ENCODE measurements at places on chromosomes 1 and 21.

- DNase-seq, result no peak
These were observed 19.9 kb downstream of the RPL5 start for GRCh38 chr1:92851729-92852128.

GRCh38 chr1:59302297-59302696, 5.4 kb downstream of the FGGY start:
- DNase-seq, result no peak

DNA sequence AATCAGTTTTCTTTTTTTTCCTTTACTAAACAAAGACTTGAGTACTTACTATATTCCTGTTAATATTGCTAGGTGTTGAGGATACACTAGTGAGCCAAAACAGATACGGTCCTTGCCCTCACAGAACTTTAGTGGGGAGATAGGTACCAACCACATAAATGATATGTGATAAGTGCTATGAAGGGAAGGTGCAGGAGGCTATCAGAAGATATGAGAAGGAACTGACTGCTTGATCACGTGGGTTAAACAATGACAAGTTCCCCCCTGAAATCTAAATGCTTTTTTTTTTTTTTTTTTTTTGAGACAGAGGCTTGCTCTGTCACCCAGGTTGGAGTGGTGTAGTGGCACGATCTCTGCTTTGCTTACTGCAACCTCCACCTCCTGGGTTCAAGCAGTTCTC, 25.0 kb downstream of the RBM15 start:
- DNase-seq, result no peak

GRCh38 chr1:37515185-37516034, 844 bp upstream of the MEAF6 start:
- DNase-seq, result no peak

DNA sequence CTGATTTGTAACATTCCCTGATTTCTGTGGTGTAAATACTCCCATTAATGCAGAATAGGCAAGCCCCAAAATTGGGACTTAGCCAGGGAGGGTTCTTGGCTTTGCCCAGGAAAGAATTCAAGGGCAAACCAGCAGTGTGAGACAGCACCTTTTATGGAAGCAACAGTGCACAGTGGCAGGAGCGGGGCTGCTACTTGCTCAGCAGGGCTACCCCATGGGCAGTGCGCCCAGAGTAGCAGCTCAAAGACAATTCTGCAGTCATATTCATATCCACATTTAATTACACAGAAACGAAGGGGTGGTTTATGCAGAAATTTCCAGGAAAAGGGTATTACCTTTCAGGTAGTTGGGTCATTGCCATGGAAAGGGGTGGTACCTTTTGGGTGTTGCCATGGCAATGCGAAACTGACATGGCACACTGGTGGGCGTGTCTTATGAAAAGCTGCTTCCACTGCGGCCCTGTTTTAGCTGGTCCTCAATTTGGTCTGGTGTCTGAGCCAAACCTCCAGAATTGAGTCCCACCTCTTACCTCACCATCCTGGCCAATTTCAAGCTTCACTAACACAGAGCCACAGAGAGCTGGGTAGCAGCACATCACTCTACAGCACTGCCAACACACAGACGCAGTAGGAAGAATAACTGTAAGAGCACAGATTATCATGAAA, 35.9 kb downstream of the FHAD1 start:
- no peak for DNase-seq

DNA sequence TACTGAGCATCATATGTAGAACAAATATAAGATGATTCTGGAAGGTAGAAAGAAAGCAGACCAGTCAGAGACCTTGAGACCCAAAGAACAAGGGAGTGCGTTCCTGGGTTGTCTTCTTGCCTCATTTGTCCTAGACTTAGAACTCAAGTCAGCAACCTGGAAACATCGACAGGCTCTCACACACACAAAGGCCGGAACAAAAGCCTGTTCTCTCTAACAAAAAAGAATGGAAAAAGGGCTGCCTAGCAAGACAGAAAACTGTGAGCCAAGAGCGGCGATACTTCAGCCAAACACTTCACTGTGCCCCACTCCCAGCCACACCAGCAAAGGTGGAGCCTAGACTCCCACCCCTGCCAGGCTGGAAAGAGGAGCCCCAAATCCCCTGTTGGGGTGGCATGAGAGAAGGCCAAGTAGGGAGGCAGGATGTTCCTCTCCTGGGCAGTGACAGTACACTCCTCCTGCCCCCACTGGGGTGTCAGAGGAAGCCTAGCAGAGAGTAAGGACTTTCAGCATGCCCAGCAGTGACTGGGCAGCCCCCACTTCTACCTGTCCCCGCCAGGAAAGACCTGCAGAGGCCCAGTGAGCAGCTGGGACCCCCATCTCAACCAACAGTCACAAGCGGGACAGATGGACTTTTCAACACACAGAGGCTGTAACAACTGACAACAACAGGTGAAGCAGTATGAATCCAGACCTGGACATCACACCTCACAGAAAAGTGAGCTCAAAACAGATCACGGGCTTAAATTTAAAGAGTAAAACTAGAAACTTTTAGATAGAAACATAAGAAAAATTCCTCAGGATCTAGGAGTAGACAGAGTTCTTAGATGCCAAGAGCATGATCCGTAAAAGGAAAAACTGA, 33.0 kb downstream of the MRAP start:
- DNase-seq, result no peak

GRCh38 chr21:38268864-38269575, 12.2 kb downstream of the KCNJ15 start:
- DNase-seq, result no peak

DNA sequence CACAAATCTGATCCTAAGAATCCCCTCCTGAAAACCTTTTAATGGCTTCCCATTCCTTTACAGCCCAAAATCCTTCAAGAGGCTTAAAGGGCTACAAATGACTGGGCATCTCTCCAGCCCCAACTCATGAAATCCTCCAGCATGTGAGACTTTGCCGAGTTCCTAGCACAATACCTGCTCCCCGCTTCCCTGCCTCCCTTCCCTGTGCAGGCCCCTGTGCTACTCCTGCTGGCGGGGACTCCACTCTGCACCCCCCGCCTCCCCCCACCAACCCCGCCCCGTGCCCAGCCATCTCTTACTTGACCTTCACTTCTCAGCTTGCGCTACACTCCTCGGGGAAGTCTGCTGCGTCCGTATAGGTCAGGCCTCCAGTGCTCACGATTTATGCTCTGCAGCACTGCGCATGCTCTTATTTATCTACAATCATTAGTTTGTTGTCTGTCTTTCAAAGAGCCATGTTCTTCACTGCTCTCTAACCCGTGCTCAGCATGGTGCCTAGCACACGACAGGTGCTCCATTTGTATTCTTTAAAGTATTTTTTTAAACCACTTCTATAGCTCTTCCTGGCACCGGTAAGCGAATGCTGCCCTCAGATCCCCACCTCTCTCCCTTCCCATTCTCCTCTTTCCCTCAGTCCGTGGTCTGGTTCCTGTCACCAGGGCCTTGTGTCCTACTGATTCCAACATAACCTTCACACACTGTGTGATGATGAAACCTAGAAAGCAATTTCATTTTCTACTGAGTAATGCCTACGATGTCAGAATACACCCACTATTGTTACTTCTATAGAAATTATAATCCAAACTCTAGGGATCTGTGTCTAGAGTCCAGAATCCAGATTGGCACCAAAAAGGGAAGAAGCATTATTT, 37.5 kb upstream of the PLA2G2C start:
- DNase-seq, result no peak

GRCh38 chr1:230112131-230112701, 45.2 kb downstream of the GALNT2 start:
- DNase-seq, result no peak

DNA sequence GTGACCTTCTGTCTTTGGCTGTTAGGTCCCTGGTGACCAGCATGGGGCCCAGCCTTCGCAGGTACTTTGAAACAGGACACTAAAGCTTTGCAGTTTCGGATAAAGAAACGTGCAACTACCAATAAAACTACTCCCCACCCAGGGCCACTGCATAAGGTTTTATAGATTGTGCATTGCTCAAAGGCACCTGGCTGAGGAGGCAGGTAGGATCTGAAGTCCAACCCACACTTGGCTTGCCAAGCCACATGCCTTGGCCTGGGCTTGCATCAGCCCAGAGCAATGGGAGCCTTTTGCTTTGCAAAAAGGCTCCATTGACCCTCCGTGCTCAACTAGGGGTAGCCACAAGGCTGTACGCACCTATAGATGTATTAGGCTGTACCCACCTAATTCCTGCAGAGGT, 84.4 kb upstream of the SYT6 start:
- no peak for DNase-seq

DNA sequence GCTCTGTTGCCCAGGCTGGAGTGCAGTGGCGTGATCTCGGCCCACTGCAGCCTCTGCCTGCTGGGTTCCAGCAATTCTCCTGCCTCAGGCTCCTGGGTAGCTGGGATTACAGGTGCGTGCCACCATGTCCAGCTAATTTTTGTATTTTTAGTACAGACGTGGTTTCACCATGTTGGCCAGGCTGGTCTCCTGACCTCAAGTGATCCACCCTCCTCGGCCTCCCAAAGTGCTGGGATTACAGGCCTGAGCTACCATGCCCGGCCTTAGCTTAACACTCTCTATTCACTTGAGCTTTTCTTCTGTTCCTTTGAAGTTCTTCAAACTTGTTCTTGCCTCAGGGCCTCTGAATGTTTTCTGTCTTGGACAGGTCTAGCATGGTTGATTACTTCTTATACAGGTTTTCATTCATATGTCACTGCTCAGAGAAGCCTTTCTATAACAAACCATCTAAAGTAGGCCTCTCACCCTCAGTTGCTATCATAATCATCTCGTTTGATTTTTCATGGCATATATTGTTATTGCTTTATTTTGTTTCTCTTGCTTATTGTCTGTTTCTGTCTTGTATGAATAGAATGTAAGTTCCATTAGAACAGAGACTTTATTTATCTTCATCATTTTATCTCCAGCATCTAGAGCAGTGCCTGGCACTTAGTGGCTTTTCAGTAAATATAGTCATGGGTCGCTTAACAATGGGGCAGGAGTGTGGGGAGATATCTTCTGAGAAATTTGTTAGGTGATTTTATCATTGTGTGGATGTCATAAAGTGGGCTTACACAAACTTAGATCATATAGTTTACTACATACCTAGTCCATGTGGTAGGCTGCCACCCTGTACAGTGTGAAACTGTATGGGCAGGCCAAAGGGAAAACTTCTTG, 12.1 kb downstream of the OSBPL9 start:
- DNase-seq, result no peak

DNA sequence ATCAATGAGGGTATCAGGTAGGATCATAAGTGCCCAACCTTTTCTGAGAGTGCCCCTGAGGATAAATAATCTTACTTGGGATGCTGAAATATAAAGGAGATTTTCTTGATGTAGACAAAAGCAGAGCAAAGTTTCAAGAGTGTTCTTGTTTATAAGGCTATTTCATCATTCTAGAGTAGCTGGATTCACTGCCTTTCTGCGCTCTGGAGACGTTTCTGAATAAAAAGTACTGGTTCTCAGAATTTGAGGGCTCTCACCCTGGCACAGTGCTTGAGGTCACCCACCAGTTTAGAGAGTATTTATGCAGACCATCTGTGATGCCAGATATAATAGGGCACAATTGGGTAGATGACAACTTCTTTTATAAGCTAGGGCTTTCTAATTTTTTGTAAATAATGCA, 103.3 kb downstream of the GDAP2 start:
- no peak for DNase-seq

- no peak for DNase-seq
These were observed 16.4 kb upstream of the OSBPL9 start for GRCh38 chr1:51600529-51600928.

DNA sequence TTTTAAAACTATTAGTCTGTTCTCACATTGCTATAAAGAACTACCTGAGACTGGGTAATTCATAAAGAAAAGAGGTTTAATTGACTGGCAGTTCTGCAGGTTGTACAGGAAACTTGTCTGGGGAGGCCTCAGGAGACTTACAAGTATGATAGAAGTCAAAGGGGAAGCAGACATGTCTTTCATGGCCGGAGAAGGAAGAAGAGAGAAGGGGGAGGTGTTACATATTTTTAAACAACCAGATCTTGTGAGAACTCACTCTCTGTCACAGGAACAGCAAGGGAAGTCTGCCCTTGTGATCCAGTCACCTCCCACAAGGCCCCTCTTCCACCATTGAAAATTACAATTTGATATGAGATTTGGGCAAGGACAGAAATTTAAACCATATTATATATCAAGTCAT, 55.9 kb downstream of the CLIC4 start:
- DNase-seq, result no peak

GRCh38 chr1:172121081-172121717, 279.9 kb downstream of the DNM3 start:
- DNase-seq, result no peak

DNA sequence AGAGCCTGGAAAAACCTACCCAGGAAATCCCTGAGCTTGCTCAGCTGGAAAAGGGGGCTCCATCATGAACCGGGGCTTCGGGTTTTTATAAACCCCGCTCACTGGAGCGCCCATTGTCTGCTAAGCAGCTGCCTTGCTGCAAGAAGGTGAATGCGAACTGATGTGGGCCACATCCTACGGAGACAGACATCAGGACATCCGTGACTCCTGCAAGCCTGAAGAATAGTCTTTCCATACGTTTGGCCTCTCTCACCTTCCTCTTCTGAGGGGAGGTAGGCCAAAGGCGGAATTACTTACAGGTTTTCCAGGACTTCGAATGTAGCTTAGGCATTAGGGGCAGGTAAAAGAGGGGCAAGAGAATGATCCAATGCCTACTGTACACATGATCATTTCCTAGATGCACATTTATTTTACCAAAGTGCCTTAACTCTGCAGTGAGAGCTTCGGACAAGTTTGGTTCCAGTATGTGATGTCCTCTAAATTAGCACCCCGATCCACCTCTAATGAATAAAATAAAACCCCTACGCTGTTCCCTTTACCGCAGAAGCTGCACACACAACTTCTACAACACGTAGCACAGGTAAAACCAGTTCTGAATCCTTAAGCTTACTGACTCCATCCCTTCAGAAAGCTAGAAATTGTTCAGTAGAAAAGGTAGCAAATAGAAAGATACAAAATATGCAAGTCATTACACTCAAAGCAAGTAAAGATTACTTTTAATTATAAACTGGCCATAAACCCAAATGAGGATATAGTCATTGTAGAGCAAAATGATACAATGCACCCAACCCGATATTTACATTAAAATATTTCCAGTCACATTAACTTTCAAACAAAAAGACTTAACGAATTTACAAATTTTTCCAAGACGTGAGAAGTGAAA, 866 bp upstream of the SORT1 start:
- DNase-seq, result no peak

- no peak for DNase-seq
These were observed 3.1 kb upstream of the MIIP start for GRCh38 chr1:12016182-12016581.

- peak; percentile 65 for DNase-seq
These were observed at the start of gene ARHGAP30 for GRCh38 chr1:161069731-161070270. ARHGAP30 (minus strand) TSS chr1:161069891; CDS start chr1:161069624, 267 bp downstream.

GRCh38 chr1:33074193-33074945, 6.6 kb upstream of the AZIN2 start:
- no peak for DNase-seq

DNA sequence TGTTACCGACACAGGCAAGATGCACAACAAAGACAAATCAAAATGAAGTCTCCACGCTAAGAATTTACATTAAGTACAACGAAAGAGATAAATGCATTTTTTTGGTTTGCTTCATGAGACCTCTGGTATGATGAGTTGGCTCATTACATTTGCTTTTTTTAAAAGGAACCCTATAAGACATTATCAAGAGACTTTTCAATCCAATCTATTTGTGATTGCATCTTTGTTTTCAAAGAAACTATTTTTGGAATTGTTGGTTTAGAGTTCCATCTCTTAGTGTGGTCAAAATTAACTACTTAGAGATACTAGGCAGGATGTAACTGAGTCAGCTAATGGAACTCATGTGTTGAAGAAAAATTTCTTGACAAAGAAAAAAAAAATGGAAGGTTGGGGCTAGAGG, 200.1 kb downstream of the ZC3H11B start:
- no peak for DNase-seq

GRCh38 chr1:209155546-209155945, 428.0 kb upstream of the CAMK1G start:
- no peak for DNase-seq

Data from stimulated activated CD4-positive, alpha-beta T cell treated with anti-CD3 and anti-CD28 coated beads, Interleukin-4, amount 100 ng/mL, for 1 hour (primary cell).